ENCODE measurements at places on chromosomes 4 and X. TPM values are rescaled to one million over a fixed set of nuclear protein-coding genes. Genes with fewer than 3 reads are reported as not detected.

RAB41 gene
- not detected for total RNA-seq

RBMX gene
- 276 TPM for total RNA-seq

SYP gene
- total RNA-seq: 107 TPM

ZXDA gene
- total RNA-seq: 17.0 TPM

FAT1 gene
- total RNA-seq: 32.7 TPM

UPF3B gene
- total RNA-seq: 4.2 TPM

PGRMC1 gene
- total RNA-seq: 146 TPM

TMEM255A gene
- total RNA-seq: 3.0 TPM

PROM1 gene
- 107 TPM for total RNA-seq

APEX2 gene
- total RNA-seq: 1.7 TPM

TRPC5OS gene
- total RNA-seq: not detected

FATE1 gene
- total RNA-seq: not detected

NPY1R gene
- total RNA-seq: 129 TPM

ENPP6 gene
- total RNA-seq: 2.2 TPM

SUPT20HL2 gene
- total RNA-seq: not detected

F9 gene
- not detected for total RNA-seq
